Right renal pelvis (tissue), 4 donors: ENCODE measurements at places on chromosomes 16 and 17. TPM values are rescaled to one million over a fixed set of nuclear protein-coding genes. Genes with fewer than 3 reads are reported as not detected.

Gene CLEC19A
- polyA plus RNA-seq = not detected

Gene ZNF213
- 10.8 TPM for polyA plus RNA-seq

Gene EZH1
- 44.3 TPM for polyA plus RNA-seq

Gene BAIAP3
- 4.3 TPM for polyA plus RNA-seq

Gene IRX6
- 8.2 TPM for polyA plus RNA-seq

Gene HSPB9
- polyA plus RNA-seq = 0.14 TPM

Gene ITGB3
- 19.1 TPM for polyA plus RNA-seq

Gene SPNS2
- polyA plus RNA-seq = 44.7 TPM

Gene SLC13A2
- polyA plus RNA-seq = 10.5 TPM

Gene KIF2B
- polyA plus RNA-seq = not detected

Gene EPX
- 0.91 TPM for polyA plus RNA-seq

Gene RNF222
- polyA plus RNA-seq = 0.06 TPM

Gene CORO6
- 3.1 TPM for polyA plus RNA-seq

DNA sequence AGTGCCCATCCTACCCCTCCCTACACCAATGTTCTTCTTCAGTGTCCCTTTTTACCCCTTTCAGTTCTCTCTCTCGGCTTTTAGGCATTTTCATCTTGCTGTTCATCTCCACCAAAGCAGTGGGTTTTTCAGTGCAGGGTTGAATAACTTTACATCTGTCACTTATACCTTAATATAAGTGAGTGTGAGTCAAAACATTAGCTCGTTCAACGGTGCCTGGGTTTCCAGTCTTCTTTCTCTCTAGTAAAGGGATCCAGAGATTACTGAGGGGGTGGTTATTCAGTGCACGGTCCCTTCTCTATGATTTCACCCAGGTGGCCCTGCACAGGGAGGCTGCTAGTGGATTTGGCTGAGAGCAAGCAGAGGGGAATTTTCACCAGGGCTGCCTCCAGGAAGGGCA lies 210.6 kb upstream of the CDH5 start:
- DNase-seq = no peak

GRCh38 chr17:64984851-64985521 lies 65.7 kb upstream of the LRRC37A3 start:
- DNase-seq = no peak

- DNase-seq = no peak
Measured at GRCh38 chr16:22684574-22685458, 129.1 kb upstream of the HS3ST2 start.

- no peak for DNase-seq
Measured at GRCh38 chr17:36117505-36118382, 14.1 kb downstream of the CCL4 start.

GRCh38 chr17:69869667-69870066 lies 205.4 kb upstream of the KCNJ16 start:
- no peak for DNase-seq

- DNase-seq = no peak
Measured at GRCh38 chr17:78366109-78366848, 6.4 kb upstream of the SOCS3 start.

DNA sequence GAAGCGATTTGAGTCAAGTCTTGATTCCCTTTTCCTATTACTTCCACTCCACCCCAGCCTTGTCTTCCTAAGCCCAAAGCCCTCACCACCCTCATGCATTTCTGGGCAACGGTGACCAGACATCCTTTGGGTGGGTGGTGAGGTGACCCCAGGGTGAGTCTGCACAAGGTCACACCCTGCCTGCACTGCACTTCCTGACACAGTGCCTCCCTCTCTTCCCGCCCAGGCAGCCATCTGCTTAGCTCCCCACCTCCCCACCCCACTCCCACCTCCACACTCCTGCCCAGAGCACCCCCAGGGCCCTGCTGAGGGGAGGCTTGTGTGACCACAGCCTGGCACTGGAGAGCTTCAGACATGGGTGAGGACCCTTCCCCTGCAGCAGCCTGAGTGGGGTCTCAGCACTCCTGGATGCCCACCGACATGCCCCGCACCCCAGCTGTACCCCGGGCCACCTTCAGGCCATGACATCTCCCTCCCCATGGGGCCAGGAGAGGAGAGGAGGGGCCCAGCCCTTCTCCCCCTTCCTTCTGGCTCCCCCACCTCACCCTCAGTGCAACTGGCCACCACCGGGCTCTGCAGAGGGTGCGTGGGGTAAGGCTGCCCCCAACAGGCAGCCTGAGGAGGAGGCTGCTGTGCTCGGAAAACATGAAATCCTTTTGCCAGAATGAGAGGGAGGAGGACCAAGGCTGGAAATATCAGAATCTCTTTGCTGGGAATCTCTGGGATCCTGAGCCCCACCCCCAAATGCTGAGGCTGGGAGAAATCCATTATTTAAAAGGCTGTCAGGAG lies 68.6 kb downstream of the CCT6B start:
- DNase-seq = no peak

DNA sequence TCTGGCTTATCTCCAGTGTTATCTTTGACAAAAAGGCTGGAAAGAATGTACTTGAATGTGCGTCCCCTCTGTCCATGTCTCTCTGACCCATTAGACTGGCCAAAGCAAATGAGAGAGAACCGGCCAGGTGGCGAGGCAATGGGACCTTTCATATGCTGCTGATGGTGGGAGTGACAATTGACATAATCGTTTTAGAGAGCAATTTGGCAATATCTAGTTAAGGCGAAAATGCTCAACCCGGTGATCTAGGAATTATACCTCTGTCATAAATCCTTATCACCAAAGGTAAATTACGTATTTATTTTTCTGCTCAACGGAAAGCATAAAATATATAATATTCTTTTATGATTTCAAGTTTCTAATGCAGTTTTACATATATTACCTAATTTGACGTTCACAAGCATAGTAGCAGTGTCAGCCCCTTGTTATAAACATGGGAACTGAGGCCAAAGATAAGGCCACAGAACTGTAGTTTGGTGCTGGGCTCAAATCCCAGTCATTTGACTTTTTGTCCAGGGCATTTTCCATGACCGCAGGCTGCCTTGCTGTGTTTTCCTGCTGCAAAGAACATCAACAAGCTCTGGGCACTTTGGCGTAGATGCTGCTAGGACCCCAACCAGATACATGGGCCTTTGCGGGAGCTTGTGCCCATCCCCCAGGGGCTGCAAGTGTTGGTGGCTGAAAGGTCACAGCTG lies 14.7 kb upstream of the SDK2 start:
- DNase-seq = no peak

GRCh38 chr16:68492151-68492542 lies 43.8 kb upstream of the SMPD3 start:
- no peak for DNase-seq

- no peak for DNase-seq
Measured at GRCh38 chr16:58345574-58346354, 46.5 kb upstream of the GINS3 start.

DNA sequence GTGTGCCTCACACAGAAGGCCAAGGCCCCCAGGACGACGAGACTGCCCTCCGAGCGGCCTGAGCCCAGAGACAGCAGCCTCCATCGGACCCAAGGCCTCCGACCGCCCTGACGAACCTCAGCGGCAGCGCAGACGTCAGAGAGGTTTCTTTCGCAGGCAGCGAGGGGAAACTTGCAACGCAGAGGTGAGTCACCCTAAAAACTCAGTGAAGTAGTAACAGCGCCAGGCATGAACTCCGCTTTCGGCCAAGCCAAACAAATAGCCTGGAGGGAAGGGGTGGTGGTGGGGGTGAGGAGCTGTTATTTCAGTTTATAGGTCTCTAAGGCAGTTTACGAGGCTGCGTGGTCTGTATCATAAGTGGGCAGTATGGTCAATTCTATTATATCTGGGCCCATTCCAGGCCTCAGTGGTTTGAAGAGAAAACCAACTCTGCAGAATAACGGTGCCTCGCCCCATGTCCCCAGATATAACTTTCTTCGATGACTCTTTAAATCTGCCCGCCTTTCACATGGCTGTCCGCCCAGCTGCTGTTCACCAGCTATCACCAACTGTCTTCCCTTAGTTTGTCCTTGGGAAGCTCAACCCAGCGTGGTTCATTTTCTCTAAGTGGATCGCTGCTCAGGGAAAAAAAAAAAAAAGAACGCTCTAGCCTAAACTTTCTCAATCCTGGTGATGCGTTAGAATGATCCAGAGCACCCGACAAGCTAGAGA lies 43.5 kb upstream of the FOXF1 start:
- no peak for DNase-seq

- DNase-seq = no peak
Measured at GRCh38 chr17:71753070-71753469, 367.8 kb upstream of the SOX9 start.

DNA sequence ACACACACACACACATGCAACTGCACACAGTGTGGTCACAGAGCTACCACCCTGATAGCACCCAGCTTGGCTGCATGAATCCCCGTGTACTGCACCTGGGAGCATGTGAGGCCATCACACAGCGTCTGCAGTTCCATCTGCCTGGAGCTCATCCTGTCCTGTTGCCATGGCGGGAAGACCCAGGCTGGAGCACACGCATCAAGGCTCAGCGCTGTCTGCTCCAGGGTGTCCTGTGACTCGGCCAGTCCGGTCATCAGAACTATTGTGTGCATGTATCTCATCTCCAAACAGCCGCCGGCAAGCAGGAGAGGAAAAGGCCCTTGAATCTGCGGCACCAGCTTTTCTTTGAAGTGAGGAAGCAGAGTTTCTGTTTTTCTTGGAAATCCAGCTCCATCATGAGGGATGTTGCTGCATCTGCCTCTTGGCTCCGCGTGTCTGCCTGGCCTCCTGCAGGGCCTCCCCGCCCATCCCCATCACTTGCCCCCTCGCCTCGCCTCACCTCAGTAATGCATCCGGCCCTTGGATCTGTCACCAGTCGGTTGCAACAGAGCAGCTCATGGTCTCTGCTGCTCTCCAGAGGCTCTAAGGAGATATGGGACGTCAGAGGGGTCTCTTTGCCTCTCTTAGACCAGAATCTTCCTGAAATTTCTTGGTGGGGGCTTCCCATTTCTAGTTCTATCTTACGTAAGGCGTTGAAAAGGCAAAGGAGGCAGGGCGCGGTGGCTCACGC lies 23.7 kb downstream of the CACNG4 start:
- DNase-seq = no peak

GRCh38 chr16:22355487-22355908 lies 18.9 kb downstream of the CDR2 start:
- no peak for DNase-seq

DNA sequence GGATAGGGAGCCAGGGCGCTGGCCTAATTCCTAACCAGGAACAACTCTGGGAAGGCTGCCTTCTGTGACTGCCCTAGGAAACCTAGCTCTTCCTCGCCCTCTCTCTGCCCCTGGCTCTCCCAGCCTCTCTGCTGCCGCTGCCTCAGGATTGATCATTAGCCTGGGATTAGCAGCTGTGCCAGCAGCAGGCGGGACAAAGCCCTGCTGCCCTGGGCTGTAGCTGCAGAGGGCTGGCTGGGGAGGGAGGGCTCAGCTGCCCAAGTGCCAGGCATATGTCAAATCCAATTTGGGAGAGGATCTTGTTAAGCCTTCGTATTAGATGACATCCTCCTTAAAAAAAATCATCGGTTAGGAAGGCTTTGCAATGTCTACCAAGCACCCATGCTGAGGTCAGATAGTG lies 144.8 kb upstream of the CCL2 start:
- DNase-seq = no peak

DNA sequence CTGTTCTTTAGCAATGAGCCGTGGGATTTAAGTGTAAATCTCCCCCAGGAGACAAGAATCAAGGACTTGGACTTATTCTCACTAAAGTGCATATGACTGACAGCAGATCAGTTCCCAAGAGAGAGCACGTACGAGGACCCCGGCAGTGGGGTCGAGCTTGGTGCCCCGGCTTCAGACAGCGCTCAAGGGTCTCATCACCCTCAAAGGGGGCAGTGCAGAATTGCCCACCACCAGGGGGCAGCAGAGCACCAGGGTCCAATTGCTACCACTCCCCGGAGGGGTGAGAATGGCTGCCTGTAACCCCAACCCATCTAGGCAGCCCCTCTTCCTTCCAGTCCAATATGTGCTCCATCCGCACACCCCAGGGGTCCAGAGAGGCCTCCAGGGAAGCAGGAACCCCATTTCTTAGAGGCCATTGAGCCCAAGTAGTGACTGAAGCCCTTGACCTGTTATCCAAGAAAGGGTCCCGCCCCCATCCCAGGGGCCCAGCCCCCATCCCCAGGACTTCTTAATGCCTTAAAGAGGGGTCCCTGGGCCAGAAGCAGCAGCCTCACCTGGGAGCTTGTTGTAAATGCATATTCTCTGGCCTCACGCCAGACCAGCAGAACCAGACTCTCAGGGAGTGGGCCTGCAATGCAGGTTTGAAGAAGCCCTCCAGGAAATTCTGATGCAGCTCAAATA lies 86.1 kb downstream of the ZDHHC7 start:
- no peak for DNase-seq

DNA sequence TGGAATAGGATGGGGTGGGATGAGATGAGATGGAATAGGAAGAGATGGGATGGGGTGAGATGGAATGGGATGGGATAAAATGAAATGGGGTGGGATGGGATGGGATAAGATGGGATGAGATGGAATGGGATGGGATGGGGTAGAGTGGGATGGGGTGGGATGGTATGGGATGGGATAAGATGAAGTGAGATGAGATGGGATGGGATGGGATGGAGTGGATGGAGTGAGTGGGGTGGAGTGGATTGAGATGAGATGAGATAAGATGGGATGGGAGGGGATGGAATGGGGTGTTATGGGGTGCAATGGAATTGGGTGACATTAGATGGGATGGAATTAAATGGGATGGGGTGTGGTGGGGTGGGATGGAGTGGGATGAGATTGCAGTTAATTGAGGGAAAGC lies 279.2 kb upstream of the CDH5 start:
- DNase-seq = no peak

DNA sequence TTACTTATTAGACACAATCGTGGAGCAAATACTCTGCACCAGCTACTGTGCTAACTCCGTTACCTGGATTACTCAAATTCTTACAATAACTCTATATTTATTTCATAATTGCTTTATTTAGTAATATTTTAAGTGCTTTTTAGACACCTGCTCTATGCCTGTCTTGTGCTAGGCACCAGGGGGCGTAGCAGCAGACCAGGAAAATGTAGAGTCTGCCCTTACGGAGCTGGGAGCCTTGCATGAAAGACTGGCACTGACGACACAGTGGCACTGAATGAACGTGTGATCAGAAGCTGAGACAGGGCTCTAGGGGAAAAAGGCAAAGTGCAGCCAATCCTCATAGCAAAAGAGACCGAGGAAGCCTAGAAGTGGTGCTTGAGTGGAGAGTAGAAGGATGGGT lies 486.5 kb downstream of the CDH13 start:
- no peak for DNase-seq
